ENCODE measurements at places on chromosomes 3 and 15.

DNA sequence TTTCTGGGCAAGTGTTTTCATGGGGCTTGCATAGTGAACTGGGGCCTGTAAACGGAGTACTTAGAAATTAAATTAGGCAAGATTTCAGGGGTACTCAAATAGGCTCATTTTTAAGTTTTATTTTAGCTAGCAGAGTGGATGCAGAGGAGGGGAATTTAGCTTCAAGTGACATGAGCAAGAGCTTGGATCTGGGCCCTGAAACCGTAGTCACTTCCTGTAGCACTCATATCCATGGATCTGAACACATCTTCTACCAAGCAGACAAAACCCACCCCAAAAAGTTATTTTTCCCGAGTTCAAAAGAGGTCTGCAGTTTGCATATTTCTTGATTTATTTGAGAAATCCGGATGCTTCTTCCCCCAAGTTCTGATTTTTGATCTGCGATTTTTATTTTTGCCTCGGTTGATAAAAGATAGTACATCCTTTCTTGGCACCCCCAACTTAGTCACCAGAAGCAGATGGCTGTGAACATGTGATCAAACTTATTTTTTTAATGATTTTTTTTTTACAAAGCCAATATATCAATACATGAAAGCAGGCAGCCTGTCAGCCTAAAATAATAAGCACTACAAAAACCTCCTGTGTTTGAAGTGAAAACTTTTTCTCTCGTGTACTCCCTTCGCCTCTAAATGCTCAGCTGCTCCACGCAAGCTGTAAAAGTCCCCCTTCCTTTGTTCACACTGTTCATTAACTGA is 36.6 kb upstream of the STT3B start:
- no peak for DNase-seq

- DNase-seq: no peak
Observed at GRCh38 chr15:100759698-100760356, 119.8 kb upstream of the ALDH1A3 start.

DNA sequence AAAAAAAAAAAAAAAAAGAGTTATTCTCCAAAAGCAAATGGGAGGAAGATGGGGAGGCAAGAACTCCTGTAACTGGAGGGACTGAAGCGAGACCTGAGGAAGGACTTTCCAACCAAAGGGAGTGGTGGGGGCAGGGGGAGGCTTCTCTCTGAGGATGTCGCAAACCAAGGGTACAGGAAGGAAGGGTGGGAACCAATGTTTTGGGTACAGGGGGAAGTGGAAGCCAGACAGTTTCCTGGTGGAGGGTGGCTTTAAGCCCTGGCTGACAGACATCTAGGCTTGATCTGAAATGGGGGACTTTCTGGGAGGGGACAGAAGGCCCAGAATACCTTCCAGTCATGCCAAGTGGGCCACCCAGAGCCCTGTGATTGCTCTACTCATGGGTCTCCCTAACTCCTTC is 27.0 kb downstream of the VIPR1 start:
- DNase-seq: peak; percentile 44

DNA sequence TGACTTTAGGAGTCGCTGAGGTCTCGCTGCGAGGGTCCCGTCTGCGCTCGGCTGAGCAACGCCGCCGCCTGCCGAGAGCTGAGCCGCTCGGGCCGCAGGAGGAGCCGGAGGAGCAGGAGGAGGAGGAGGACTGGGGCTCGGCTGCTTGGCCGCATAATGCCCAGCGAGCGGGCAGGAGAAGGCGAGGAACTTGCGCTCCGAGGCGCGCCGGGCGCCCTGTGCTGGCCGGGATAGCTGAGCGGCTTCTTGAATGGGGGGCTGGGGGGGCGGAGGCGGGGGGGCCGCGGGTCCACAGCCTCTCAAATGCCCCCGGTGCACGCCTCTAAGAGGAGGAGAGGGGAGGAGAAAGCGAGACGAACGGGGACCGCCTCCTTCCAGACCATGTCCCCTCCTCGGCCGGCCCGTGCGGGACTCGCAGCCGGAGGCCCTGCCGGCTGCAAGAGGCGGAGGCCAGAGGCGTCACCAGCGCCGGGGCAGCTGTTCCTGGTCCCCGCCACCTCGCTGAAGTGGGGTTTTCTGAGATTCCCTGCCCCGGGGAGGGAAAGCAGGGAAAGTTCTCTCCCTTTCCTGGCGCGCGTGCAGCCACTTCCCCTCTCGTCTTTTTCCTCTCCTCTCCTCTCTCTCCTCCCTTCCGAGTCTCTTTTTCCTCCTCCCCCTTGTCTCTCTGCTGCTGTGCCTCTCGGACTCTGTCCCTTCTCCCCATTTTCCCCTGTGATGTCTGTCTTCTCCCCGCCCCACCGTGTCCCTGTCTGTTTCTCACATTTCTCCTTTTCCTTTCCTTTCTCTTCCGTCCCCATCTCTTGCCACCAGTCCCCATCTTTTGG is at the start of gene ADAMTS9:
Gene ADAMTS9, minus strand, starts transcription at position 220 of the 824 bp plus-strand sequence. CDS start 343 bp downstream, outside the sequence.
- no peak for DNase-seq

GRCh38 chr3:143266511-143266910 is 146.9 kb downstream of the CHST2 start:
- no peak for DNase-seq

DNA sequence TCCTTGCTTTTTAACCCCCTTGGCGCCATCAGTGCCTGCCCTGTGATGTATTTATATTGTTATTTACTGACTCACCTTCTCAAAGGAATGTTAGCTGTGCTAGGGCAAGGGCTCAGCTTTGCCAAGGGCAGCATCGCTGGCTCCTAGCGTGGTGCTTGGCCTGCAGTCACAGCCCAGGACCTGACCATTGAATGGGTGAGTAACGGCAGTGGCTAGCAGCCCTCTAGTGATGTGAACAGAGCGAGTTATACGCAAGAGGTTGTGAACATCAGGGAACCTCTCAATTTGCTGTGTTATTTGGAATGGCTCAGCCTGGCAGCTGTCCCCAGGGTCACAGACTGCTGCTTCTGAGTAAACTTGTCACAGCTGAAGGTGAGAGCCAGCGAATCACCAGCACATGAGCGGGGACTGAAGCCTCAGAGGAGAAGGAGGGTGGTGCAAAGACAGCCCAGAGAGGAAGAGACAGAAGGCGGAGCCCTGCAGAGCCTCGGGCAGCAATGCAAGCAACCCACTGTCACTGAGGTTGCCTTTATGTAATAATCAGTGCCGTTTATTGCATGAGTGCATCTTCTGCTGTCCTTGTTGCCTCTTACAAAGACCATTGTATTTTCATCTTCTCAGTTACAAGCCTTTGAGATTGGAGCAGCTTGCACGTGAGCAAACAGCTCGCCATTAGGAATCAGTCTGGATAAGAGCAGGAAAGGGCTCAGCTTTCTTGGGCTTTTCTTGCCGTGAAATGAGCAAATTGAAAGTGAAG is 158.3 kb downstream of the SLCO3A1 start:
- peak; percentile 47 for DNase-seq

GRCh38 chr3:86595696-86596095 is 395.3 kb downstream of the VGLL3 start:
- DNase-seq: no peak

DNA sequence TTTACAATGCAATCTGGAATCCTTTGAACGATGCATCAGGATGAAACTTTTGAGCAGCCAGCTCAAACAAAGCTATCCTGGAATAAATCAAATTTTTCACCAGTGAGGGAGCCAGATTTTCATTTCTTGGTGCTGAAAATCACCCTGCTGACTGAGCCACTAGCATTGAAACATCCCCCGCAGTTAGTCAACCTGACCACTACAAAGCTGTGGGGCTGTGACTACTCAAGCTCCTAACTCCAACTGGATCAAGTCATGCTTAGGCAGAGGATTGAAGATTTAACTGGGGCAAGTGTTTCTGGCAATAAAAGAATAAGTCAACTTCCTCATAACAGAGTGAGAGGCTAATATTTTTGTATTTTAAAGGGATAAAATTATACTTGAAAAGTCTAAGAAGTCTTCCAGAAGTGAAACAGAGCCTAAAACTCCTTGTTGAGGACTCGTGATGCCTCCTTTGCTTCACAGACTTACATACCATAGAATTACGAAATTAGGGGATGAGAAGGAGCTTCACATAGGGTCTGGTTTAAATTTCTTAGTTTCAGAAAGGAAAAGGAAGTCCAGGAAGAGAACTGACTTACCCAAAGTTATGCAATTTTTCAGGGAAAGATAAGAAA is 177.8 kb downstream of the SERPINI1 start:
- no peak for DNase-seq

- no peak for DNase-seq
Observed at GRCh38 chr3:118187221-118187620, 847.4 kb downstream of the IGSF11 start.

GRCh38 chr3:126355251-126355650 is 2.0 kb downstream of the KLF15 start:
- DNase-seq: no peak

DNA sequence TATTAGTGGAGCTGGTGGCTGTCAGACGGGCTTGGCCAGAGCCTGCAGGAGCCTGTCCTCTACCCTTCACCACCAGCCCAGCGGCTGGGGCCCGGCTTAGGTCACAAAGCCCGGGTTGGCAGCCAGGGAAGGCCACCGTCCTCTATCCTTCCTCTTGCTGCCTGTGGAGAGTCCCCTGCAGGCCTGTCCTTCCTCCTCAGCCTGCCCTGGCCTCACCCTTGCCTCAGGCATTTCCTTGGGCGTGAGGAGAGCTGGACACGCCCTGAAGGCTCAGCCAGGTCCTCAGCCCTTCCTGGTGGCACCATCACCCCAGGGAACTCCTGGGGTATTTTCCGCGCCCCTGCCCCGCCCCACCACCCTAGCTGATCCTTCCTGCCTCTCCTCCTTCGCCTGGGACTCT is 7.7 kb downstream of the CHAC1 start:
- peak; percentile 4 for DNase-seq

DNA sequence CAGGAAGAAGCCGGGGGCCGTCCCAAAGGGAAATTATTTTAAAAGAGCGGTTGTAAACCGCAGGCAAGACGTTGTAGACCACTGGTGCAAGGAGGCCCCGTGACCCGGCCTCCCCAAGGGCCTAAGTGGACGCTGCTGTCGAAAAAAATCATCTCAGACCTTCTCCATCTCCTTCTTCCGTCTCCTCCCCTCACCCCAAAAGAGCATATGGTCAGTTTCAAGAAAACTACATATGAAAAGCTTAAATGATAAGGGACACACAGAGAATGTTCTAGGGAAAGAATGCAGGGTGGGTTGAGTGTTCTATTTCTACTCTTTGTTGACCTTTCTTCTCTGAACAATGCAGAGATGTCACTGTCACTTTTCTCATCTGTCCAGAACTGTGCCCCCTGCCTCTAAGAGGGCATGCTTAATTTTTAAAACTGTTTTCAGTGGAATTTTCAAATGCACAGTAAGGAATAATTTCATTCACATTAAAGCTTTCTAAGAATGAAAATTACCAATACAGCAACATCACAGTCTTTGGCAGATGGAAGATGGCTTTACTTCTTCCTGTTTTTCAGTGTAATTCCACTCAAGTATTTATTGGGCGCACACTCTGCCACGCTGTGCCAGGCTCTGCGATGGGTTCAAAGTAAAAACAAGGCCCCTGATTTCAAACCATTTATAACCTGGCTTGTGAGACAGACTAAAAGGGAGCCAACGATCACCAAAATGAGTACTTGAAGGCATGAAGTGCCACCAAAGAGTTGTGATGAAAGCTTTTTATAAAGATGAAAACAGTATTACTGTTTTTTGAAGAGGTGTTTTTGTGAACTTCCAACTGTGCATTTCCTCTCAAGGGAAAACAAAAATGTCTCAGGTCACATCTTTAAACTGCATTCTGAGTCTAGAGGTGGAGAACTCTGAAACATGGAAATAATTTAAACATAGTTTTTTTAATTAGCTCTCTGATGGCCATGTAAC is 891 bp upstream of the TOP2B start:
- no peak for DNase-seq

DNA sequence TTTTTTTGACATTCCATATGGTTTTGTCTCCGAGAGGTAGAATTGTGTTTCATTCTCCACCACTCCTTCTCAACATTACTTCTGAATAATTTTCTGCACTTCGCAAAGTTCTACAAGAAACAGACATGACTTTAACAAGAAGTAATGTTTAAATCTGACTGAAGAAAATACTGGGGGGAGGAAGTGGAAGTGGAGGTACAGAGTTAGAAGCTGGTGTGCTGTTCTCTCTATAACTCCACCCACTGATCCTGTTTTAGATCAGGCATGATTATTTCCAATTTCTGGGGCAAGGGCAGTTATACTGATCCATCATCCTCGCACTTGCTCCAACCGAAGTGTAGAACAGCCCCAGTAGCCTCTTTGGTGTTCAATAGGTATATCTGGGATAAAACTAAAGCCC is 9.2 kb upstream of the MCCC1 start:
- DNase-seq: no peak

- no peak for DNase-seq
Observed at GRCh38 chr3:161042023-161042501, 63.1 kb downstream of the B3GALNT1 start.

GRCh38 chr3:142088522-142088921 is 60.8 kb downstream of the TFDP2 start:
- no peak for DNase-seq

DNA sequence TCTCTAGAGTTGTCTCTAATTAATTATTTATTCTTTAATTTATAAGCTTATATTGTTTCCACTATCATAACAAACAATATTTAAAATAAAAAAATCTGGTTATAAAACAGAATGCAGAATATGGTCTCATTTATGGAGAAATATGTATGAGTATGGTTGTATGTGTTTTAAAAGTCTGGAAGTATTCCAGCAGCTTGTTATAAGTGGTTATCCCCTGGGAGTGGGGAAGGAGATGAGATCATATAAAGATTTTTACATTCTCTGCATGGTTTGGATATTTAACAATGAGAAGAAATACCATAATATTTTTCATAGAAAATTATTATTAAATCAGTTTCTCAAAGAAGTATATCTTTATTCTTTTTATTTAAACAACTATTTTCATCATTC is 135.4 kb upstream of the MB21D2 start:
- no peak for DNase-seq

GRCh38 chr3:171741377-171741776 is 68.9 kb downstream of the PLD1 start:
- no peak for DNase-seq

DNA sequence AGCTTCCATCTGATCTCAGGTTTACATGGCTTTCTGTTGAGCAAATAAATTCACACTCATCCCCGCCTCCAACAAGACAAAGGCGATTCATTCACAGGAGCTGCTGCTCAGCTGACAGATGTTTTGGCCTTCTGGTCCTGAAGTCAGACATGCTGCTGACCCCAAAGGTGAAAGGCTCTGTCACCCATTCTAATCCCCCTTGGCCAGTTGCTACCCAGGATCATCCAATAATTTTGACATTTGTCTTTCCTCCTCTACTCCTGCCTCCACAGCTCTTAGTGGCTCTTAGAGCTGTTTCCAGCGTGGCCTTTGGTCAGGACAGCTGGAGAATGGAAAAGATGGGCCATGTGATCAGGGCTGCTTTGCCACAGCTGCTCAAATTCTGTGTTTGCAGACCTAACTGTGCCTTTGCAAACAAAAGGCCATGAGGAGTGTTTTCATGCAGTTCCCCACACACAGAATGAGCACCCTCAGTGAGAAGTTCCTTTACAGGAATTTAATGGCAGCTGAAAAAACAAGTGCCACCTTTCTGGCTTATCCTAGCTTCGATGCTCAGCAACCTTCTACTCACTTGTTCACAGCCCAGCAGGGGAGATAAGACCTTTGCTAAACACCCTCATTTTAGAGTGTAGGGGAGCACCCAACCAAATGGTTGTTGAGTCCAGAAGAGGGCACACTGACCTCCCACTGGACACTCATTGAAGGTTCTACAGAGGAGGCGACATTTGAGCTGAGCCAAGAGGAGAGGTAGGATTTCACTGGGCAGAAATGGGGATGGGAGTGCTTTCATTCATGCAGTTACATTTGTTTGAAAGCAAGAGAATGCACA is 39.0 kb downstream of the CYP19A1 start:
- DNase-seq: no peak

Data from activated naive CD4-positive, alpha-beta T cell treated with anti-CD3 and anti-CD28 coated beads, Interleukin-2, amount 10 ng/mL, durations not matched to agents 7 days and 5 days (primary cell).